CD4-positive, alpha-beta T cell treated with Interleukin-1 beta for 1 hour (primary cell): ENCODE measurements at places on chromosomes 6 and 20.

GRCh38 chr20:37574199-37574890 lies 46.7 kb upstream of the BLCAP start:
- DNase-seq = no peak

DNA sequence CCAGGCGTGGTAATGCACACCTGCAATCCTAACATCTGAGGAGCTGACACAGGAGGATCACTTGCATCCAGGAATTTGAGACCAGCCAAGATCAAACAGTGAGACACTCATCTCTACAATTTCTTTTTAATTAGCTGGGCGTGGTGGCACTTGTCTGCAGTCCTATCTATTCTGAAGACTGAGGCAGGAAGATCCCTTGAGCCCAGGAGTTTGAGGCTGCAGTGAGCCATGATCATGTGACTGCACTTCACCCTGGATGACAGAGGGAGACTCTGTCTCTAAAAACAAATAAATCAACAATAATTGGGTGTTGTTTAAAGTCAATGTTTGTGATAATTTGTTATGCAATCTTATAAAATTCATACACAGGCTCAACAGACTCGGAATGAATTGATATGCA lies 18.0 kb upstream of the HLA-A start:
- no peak for DNase-seq

GRCh38 chr6:105869835-105870440 lies 216.2 kb upstream of the PRDM1 start:
- no peak for DNase-seq

DNA sequence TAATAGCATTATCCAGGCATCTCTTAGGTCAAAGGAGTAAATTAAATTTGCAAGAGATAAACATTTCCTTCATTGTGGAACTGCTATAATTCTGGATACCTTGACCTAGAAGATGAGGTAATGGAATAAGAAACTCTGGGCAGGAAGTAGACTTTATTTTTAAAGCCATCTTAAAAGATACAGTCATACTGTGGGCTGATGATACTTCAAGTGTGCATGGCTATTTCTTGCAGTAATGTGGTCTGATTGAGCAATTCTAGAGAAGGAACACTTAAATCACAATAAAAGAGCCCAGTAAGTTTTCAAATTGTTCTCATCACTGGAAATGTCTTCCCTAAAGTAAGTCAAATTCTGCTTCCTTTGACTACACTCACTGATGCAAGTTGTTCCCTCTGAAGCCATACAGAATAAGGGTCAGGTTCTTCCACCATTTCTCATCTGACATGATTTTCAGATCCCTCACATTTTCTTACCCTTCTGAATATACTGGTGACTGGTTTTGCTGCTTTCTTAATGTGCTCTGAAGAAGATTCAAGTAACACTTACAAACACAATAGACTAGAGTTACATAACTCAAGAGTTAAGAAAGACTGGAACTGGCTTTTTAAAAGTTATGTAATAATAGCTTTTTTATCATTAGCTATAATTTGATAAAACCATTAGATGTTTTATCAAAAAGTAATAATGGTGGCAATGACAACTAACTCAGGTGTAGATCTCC lies 62.6 kb upstream of the TMEM244 start:
- no peak for DNase-seq
